ENCODE measurements at places on chromosomes 7 and 10. TPM values are rescaled to one million over a fixed set of nuclear protein-coding genes. Genes with fewer than 3 reads are reported as not detected.
A peak's percentile ranks its signal among the peaks of the same experiment; 100 is the strongest.

CREB3L2 gene
- 103 TPM for total RNA-seq

COA1 gene
- 56.8 TPM for total RNA-seq

PTCD1 gene
- 4.4 TPM for total RNA-seq

VDAC2 gene
- 120 TPM for total RNA-seq

COL17A1 gene
- total RNA-seq: 0.45 TPM

OR2A7 gene
- total RNA-seq: 3.7 TPM

DNA sequence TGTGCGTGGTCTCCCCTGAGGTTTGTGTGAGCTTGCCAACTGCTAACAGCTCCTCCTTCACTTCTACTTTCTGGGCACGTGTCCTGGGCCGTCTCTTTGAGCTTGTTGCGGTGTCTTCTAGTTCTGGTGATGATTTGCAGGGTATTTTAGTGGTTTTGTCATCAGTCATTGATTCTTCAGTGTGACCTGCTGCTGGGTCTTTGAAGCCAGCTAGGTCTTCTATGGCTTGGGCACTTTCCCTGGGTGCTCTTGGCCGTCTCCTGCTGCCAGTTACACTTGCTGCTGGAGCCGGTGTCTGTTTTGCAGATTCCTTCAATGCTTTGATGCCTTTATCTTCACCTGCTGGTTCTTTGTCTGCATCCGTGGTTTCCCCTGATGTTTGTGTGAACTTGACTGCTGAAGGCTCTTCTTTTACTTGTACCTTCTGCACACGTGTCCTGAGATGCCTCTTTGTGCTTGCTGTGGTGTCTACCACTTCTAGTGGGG is 23.0 kb downstream of the MKI67 start:
- no peak for DNase-seq

GRCh38 chr7:100626530-100627237 is 14.3 kb downstream of the MOSPD3 start:
- DNase-seq: peak; percentile 86

DNA sequence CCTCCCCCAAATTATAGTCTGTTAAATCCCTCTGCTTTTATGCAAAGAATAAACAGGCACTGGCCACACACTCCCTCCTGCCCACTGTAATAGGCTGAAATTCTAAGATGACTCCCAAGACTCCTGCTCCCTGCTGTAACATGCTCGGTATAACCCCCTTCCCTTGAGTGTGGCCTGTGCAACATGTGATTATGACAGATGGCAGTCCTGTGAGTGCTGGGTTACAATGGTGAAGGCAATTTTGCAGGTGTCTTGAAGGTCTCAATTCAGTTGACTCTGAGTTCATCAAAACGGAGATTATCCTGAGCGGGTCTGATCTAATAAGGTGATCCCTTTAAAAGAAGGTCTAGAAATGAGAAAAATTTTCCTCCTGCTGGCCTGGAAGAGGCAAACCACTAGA is 55.9 kb downstream of the CREB3L2 start:
- no peak for DNase-seq

DNA sequence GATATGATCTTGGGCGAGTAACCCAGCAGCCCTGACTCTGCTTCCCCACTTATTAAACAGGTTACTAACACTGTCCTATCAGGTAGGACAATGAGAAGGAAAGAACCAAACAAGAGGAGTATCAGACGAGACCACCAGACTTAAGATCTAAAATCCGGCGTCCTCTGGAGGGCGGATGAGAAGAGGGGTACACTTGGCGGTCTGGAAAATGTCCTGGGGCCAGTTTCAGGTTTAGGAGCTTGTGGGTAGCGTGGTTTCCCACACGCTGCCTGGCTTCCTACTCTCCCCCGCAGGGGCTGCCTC is 635 bp downstream of the ZNF32 start:
- no peak for DNase-seq

- DNase-seq: no peak
These were observed 638.4 kb downstream of the ACTR3B start for GRCh38 chr7:153397906-153398305.
